ENCODE measurements at places on chromosomes 1 and 21. TPM values are rescaled to one million over a fixed set of nuclear protein-coding genes. Genes with fewer than 3 reads are reported as not detected.
A peak's percentile ranks its signal among the peaks of the same experiment; 100 is the strongest.

CDKN2C gene
- 19.5 TPM for total RNA-seq

FMO2 gene
- 3.8 TPM for total RNA-seq

CR1L gene
- total RNA-seq: 0.92 TPM

SOX13 gene
- 32.6 TPM for total RNA-seq

CFH gene
- total RNA-seq: 344 TPM

DNA sequence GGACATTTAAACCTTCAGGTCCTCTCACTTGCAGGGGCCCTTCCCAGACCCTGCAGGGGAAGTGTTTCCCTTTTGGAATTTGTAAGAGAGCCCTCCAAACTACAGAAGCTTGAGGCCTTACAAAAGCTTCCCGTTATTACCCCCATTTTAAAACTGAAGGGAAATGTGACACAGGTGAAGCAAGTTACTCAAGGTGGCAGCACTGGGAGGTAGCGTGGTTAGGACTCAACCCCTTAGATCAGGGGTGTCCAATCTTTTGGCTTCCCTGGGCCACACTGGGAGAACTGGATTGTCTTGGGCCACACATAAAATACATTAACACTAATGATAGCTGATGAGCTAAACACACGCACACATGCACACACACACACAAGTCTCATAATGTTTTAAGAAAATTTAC lies 15.8 kb upstream of the ZC3H12A start:
- H3K27me3 ChIP-seq: no peaks in the 10 kb centered on the region
- peaks cover 3% of the 10 kb centered on the region for H3K4me1 ChIP-seq
- DNase-seq: no peak

GRCh38 chr1:150973258-150973835 lies 1.3 kb downstream of the CERS2 start:
- peak overlapping the region; percentile 74 for H3K4me3 ChIP-seq
- peaks cover 27% of the 10 kb centered on the region for H3K4me1 ChIP-seq
- no peaks in the 10 kb centered on the region for H3K36me3 ChIP-seq
- peak; percentile 25 for DNase-seq

DNA sequence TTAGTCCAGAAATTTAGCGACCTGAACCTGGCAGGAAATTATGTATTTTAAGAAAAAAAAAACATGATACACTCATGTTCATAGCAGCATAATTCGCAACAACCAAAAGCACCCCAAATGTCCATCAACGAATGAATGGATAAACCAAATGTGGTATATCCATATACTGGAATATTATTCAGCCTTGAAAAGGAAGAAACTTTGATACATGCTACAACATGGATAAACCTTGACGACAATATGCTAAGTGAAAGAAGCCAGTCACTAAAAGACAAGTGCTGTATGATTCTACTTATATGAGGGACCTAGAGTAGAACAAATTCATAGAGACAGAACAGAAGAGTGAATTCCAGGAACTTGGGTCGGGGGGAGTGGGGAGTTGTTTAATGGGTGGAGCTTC lies 698 bp upstream of the OLIG1 start:
- no peak overlapping the region for H3K4me3 ChIP-seq
- H3K27me3 ChIP-seq: no peaks in the 10 kb centered on the region
- H3K36me3 ChIP-seq: no peaks in the 10 kb centered on the region
- no peaks in the 10 kb centered on the region for H3K4me1 ChIP-seq
- no peak for DNase-seq

DNA sequence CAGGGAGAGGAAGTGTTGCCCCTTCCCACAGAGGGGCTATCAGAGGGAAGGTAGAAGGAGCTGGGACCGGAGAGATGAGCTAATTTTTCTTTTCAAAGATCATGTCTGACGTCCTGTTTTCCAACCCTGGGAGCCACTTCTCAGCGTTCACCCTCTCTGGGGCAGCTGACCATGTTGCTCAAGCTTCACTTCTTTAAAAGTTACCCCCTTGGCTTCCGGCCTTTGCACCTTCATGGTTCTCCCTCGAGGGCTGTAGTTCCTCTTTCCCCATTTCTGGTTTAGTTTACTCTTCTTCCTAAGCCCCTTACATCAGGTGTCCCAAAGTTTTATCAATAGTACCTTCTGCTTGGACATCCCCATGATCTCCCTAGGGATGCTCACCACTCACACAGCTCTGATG lies 23.8 kb upstream of the CSF1 start:
- no peak overlapping the region for H3K4me3 ChIP-seq

DNA sequence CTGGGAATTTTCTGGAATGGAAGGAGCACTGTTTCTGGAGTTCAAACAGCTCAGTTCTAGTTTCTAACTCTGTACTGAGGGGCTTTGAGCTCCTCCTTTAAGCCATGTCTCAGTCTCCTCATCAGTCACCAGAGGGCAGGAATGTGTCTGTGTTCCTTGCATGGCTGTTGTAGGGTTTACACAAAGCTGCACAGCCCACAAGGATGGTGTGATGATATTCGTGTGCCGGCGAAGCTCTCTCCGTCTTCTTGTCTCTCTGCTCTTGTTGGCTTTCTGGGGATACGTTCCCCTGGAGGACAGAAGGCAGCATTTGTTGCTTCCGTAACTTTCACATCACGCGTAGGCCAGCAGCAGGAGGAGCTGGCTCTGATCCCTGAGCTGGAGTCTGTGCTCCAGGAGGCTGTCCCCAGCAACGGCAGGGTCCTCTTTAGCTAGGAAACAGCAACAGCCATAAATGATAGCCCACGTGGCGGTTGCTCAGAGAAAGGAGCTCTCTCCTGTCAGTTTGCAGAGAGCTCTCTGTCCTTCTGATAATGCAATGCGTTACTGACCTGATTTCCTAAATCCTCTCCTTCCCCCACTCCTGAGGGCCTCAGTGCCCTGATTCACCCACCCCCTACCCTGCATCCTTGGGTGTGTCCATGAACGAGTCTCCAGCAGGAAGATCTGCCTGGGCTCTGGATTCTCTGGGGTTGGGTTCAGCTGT lies 189.2 kb upstream of the VAMP3 start:
- no peaks in the 10 kb centered on the region for H3K27me3 ChIP-seq
- peaks cover 7% of the 10 kb centered on the region for H3K4me1 ChIP-seq
- no peak overlapping the region for H3K4me3 ChIP-seq
- no peak overlapping the region for H3K27ac ChIP-seq
- DNase-seq: peak; percentile 7

- no peaks in the 10 kb centered on the region for H3K4me1 ChIP-seq
- DNase-seq: no peak
- H3K27ac ChIP-seq: no peak overlapping the region
- no peak overlapping the region for H3K4me3 ChIP-seq
Observed at GRCh38 chr1:111602974-111603373, 16.6 kb upstream of the RAP1A start.

GRCh38 chr1:37098237-37098636 lies 63.9 kb upstream of the GRIK3 start:
- H3K27ac ChIP-seq: no peak overlapping the region
- H3K4me3 ChIP-seq: no peak overlapping the region
- no peaks in the 10 kb centered on the region for H3K27me3 ChIP-seq
- DNase-seq: no peak
- H3K36me3 ChIP-seq: no peaks in the 10 kb centered on the region
- H3K4me1 ChIP-seq: no peaks in the 10 kb centered on the region

DNA sequence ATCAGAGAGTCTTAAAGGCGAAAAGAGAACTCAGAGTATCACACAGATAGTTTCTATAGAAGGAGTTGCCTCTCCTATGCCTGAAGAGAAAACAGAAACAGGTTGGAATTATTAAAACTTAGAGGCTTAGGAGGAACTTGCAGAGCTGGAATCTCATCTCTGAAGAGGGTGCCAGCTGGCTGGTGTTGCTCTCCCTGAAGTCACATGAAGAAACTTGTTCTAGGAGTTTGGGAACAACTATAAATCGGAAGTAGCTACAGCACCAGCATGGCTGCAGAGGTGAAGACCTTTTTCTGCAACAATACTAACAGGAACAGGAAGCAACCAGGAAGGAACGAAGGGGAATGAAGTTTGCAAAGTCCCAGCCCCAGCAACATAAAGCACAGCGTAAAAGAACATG lies 35.8 kb downstream of the FMO3 start:
- no peaks in the 10 kb centered on the region for H3K4me1 ChIP-seq
- no peak overlapping the region for H3K4me3 ChIP-seq
- DNase-seq: no peak
- H3K27ac ChIP-seq: no peak overlapping the region
- H3K36me3 ChIP-seq: no peaks in the 10 kb centered on the region

DNA sequence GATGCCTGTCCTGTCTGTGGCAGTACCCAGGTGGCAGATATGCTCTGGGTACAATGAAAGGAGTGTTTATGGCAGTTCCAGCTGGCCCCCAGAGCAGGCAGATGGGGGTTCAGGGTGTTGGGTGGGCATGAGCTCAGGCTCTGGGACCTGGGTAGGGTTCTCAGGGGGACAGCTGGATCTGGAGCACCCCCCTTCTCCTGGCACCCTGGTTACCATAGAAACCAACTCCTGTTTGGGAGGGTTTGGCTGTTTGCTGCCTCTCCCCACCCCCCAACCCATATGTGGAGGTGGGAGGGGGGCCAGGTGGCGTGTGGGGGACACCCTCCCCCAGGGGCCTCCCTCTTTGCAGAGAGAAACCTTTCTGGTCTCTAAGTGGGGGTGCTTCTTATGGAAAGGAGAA lies 7.1 kb downstream of the FOXO6 start:
- H3K36me3 ChIP-seq: no peaks in the 10 kb centered on the region
- no peak overlapping the region for H3K27ac ChIP-seq
- peaks cover 28% of the 10 kb centered on the region for H3K4me1 ChIP-seq

DNA sequence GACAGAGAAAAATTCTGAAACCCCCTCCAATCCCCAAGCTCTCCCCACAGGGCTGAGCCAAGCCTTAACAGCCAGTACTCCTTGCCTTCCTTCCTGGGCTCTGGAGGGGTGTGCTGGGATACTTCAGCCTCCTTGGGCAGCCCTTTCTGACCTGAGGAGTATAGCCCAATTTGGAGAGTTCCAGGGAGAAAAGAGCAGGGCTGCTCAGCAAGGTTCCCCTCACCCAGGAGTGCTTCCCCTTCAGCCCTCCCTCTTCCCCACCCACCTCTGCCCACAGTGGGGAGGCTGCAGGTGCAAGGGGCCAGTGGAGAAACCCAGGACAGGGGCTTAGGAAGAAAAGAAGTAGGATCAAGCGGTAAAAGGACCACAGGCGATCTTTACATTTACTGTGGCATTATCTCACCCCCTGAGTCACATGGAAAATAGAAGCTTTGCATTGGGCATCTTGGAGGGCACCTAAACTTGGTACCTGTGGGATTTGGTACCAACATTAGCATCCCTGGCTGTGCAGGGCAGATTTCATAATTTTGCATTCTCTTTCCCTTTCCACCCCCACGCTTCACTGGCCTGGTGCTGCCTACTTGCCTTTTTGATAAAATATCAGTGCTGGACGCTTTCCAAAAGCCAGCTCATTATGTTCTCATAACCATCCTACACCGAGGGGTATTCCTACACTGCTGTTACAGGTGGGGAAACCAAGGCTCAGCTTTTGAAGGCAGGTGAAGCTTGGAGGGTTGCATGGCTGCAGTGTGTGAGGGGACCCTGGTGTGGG lies 2.8 kb upstream of the ADORA1 start:
- no peaks in the 10 kb centered on the region for H3K27me3 ChIP-seq
- H3K4me3 ChIP-seq: no peak overlapping the region
- no peak overlapping the region for H3K27ac ChIP-seq
- no peak for DNase-seq
- H3K36me3 ChIP-seq: no peaks in the 10 kb centered on the region

- H3K27me3 ChIP-seq: no peaks in the 10 kb centered on the region
- H3K36me3 ChIP-seq: no peaks in the 10 kb centered on the region
- no peak overlapping the region for H3K4me3 ChIP-seq
- no peak overlapping the region for H3K27ac ChIP-seq
Observed at GRCh38 chr1:79694241-79694640, 687.7 kb upstream of the ADGRL4 start.

- H3K36me3 ChIP-seq: no peaks in the 10 kb centered on the region
- no peak for DNase-seq
- H3K4me3 ChIP-seq: no peak overlapping the region
Observed at GRCh38 chr21:21463456-21463855, 465.2 kb downstream of the NCAM2 start.

- peak overlapping the region; percentile 60 for H3K4me3 ChIP-seq
- peaks cover 4% of the 10 kb centered on the region for H3K4me1 ChIP-seq
- H3K36me3 ChIP-seq: no peaks in the 10 kb centered on the region
Observed at GRCh38 chr21:42514883-42515228, 1.2 kb downstream of the SLC37A1 start.

DNA sequence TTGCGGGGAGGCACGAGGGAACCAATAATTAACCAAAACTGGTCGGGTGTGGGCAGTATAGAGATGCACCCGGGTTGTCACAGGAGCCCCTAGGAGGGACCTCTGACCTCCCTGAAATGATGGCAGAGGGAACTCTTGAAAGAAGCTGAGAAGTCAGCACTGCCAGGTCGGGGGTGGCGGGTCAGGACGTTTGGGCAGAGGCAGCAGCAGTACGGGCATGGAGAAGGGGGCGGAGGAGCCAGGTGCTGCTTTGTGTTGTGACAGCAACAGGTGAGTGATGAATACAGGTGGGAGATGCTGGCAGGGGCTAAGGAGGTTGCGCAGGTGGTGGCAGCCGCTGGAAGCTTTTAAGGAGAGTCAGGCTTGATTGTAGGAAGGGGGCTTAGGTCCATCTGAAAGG lies 11.7 kb downstream of the TNFRSF1B start:
- DNase-seq: no peak
- no peaks in the 10 kb centered on the region for H3K36me3 ChIP-seq
- no peak overlapping the region for H3K4me3 ChIP-seq
- peaks cover 4% of the 10 kb centered on the region for H3K4me1 ChIP-seq
- no peaks in the 10 kb centered on the region for H3K27me3 ChIP-seq
- no peak overlapping the region for H3K27ac ChIP-seq

DNA sequence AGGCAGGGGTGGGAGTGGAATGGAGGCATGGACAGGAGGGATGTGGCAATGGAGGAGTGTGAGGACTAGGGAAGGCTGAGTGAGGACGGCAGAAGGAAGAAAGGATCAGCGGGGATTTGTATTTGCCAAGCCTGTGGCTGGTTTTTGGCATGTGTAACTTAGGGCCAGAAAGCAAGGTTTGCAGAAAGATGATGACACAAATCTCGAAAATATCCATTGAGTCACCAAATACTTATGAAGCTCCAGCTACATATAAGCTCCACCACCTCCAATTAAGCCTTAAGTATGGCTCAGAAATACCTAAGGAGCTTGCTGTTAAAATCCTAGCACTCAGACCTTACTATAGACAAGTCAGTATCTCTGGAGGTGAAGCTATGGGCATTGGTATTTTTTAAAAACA lies 90.1 kb downstream of the OMA1 start:
- H3K27me3 ChIP-seq: no peaks in the 10 kb centered on the region
- no peak overlapping the region for H3K4me3 ChIP-seq
- DNase-seq: no peak
- no peak overlapping the region for H3K27ac ChIP-seq
- H3K4me1 ChIP-seq: no peaks in the 10 kb centered on the region
- H3K36me3 ChIP-seq: no peaks in the 10 kb centered on the region

DNA sequence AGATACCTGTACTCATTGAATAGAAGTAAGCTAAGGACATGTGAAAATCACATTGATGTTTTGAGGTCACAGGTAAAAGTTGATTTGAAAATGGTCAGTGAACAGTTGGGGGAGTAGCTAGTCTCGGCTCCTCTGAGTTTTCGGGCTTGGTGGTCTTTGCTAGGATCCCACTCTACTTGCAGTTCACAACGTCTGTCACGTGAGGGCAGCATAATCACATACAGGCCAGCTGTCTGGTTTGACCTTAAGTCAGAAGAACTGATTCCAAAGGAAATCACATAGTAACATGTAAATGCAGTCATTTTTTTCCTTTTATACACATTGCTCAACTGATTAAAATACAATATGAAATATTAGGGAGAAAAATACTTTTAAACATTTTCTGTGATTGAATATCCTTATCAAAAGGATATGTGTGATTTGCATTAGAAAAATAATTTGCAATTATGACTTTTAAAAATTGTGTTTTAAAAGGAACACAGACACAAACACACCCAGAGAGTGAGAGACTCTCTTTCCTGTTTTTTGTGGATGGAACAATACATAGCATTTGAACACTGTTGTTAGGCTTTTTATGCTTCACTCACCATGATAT lies 21.8 kb upstream of the PDC start:
- H3K4me1 ChIP-seq: no peaks in the 10 kb centered on the region
- no peaks in the 10 kb centered on the region for H3K27me3 ChIP-seq
- peak; percentile 48 for DNase-seq
- H3K36me3 ChIP-seq: no peaks in the 10 kb centered on the region
- H3K4me3 ChIP-seq: no peak overlapping the region
